Activated T-helper 2 cell treated with anti-CD3 and anti-CD28 coated beads, Interferon-gamma antibody, Interleukin-2, Interleukin-4, amounts not matched to agents 10 μg/mL and 5 μg/mL and 100 μg/mL, durations not matched to agents 14 hours and 24 hours and 36 hours (primary cell): ENCODE measurements at places on chromosomes 7 and 10.
A peak's percentile ranks its signal among the peaks of the same experiment; 100 is the strongest.

GRCh38 chr10:24382979-24383663, 174.2 kb downstream of the KIAA1217 start:
- H3K27ac ChIP-seq, result peak overlapping the region; percentile 67
- no peaks in the 10 kb centered on the region for H3K36me3 ChIP-seq
- peaks cover 15% of the 10 kb centered on the region for H3K4me1 ChIP-seq

- H3K4me3 ChIP-seq, result no peak overlapping the region
- H3K36me3 ChIP-seq, result no peaks in the 10 kb centered on the region
- no peak for DNase-seq
- no peak overlapping the region for H3K27ac ChIP-seq
Measured at GRCh38 chr10:103786020-103786419, 69.4 kb downstream of the SH3PXD2A start.

GRCh38 chr7:154842591-154842990, 160.3 kb downstream of the PAXIP1 start:
- H3K27me3 ChIP-seq, result peaks cover 4% of the 10 kb centered on the region
- no peak for DNase-seq
- H3K4me3 ChIP-seq, result no peak overlapping the region
- no peak overlapping the region for H3K27ac ChIP-seq
- H3K4me1 ChIP-seq, result no peaks in the 10 kb centered on the region

DNA sequence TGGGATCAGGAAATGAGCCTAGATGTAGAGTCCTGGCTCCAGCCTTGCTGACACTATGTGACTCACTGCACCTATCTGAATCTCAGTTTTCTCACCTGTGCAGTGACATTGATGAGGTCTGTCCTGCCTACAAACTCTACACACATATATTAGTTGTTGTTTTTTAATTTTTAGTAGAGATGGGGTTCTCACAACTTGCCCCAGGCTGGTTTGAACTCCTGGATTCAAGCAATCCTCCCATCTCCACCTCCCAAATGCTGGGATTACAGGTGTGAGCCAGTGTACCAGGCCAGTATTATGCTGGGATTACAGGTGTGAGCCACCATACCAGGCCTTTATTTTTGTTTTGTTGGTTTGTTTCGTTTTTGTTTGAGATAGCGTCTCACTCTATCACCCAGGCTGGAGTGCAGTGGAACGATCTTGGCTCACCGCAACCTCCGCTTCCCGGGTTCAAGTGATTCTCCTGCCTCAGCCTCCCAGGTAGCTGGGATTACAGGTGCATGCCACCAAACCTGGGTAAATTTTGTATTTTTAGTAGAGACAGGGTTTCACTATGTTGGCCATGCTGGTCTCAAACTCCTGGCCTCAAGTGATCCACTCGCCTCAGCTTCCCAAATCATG, 11.8 kb upstream of the DDIT4 start:
- H3K4me1 ChIP-seq, result peaks cover 45% of the 10 kb centered on the region
- H3K27ac ChIP-seq, result peak overlapping the region; percentile 97
- H3K4me3 ChIP-seq, result peak overlapping the region; percentile 82
- DNase-seq, result no peak
- no peaks in the 10 kb centered on the region for H3K27me3 ChIP-seq
- H3K36me3 ChIP-seq, result no peaks in the 10 kb centered on the region

DNA sequence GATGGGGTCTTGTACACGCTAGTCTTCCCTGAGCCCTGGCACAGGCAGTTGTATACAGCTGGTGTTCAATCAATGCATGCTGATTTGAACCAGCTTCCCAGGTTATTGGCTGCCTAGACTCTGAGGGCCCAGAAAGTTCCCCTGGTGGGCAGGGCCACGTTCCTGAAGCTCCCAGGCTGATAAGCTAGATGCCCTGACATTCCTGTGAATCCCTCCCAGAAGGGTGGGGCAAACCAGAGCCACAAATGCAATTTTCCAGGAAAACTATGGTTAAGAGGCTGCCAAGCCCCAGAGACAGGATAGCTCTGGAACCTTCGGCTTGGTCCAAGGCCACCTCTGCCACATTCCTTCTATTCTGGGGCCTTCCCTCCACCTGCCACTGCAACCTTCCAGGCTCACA, 78.2 kb downstream of the FAM53B start:
- H3K27ac ChIP-seq, result no peak overlapping the region
- no peak overlapping the region for H3K4me3 ChIP-seq
- no peaks in the 10 kb centered on the region for H3K4me1 ChIP-seq
- no peaks in the 10 kb centered on the region for H3K27me3 ChIP-seq
- H3K36me3 ChIP-seq, result peaks cover 4% of the 10 kb centered on the region

DNA sequence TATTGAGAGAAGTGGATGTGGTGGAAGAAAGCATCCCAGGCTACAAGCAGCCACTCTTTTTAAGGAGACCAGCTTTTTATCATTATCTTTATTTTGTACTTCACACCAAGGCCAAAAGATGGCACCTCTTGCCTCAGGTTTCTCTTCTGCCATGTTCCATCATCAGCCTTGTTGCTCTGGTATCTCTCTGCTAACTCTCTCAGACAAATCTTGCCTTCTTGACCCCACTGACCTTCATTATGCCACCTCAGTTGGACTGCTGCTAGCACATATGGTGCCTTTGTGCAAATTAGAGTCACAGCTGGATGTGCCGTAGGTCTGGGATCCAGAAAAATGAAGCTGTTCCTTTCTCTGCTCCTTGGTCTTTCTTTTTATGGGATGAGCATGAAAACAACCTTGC, 47.1 kb upstream of the DYNC1I1 start:
- H3K4me1 ChIP-seq, result no peaks in the 10 kb centered on the region
- no peaks in the 10 kb centered on the region for H3K27me3 ChIP-seq
- no peak for DNase-seq
- no peak overlapping the region for H3K27ac ChIP-seq
- no peaks in the 10 kb centered on the region for H3K36me3 ChIP-seq
- no peak overlapping the region for H3K4me3 ChIP-seq

- DNase-seq, result no peak
- peaks cover 8% of the 10 kb centered on the region for H3K36me3 ChIP-seq
- H3K27me3 ChIP-seq, result no peaks in the 10 kb centered on the region
- H3K4me1 ChIP-seq, result peaks cover 5% of the 10 kb centered on the region
Measured at GRCh38 chr10:24872049-24872789, 80.2 kb downstream of the PRTFDC1 start.

DNA sequence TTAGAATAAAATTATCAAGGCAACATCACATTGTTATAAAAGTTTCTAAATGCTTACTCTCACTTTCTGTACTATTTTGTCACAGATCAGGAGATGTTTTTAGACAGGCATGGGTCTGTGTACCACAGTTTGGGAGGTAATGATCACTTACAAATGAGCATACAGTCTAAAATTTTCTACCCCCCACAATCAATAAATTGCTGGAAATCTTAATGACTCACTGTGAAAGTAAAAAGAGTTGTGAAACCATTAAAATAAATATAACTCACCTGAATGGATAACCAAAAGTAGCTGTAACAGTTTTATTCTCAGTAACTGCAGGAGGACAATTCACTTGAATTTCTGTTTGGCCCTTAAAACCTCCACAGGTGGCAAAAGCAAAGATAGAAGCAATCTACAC, 13.2 kb downstream of the SYPL1 start:
- H3K36me3 ChIP-seq, result peaks cover 51% of the 10 kb centered on the region
- no peaks in the 10 kb centered on the region for H3K27me3 ChIP-seq
- peak overlapping the region; percentile 47 for H3K27ac ChIP-seq
- peaks cover 41% of the 10 kb centered on the region for H3K4me1 ChIP-seq

GRCh38 chr10:22699976-22700375, 14.4 kb downstream of the PIP4K2A start:
- no peaks in the 10 kb centered on the region for H3K27me3 ChIP-seq
- H3K4me1 ChIP-seq, result peaks cover 62% of the 10 kb centered on the region
- H3K27ac ChIP-seq, result no peak overlapping the region
- peaks cover 42% of the 10 kb centered on the region for H3K36me3 ChIP-seq

DNA sequence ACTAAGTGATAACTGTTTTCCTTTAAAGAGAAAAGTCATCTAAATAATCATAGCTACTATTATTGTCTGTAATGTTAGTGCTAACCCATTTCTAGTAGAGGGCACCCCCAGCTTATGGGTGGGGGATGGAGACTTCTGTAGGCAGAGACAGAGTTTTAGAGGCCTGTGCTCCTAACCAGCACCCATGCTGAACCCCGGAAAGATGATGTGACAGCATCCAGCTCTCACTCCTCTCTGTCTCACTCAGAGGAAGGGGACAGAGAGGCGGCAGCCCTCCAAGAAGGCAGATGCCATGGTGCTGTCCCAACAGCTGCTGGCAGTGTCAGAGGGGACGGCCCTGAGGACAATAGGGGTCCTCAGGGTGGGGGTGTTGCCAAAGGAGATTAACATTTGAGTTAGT, 74.4 kb upstream of the PRLHR start:
- no peak for DNase-seq
- no peaks in the 10 kb centered on the region for H3K4me1 ChIP-seq
- no peak overlapping the region for H3K27ac ChIP-seq
- H3K36me3 ChIP-seq, result no peaks in the 10 kb centered on the region
- peaks cover 1% of the 10 kb centered on the region for H3K27me3 ChIP-seq

GRCh38 chr7:115113776-115114175, 191.9 kb downstream of the MDFIC start:
- H3K4me1 ChIP-seq, result no peaks in the 10 kb centered on the region
- DNase-seq, result no peak
- no peak overlapping the region for H3K4me3 ChIP-seq
- H3K36me3 ChIP-seq, result no peaks in the 10 kb centered on the region
- H3K27me3 ChIP-seq, result peaks cover 15% of the 10 kb centered on the region

GRCh38 chr10:44961931-44962750, 2.5 kb downstream of the RASSF4 start:
- DNase-seq, result peak; percentile 6
- no peaks in the 10 kb centered on the region for H3K36me3 ChIP-seq
- H3K4me1 ChIP-seq, result peaks cover 23% of the 10 kb centered on the region
- H3K4me3 ChIP-seq, result no peak overlapping the region
- no peak overlapping the region for H3K27ac ChIP-seq
- H3K27me3 ChIP-seq, result no peaks in the 10 kb centered on the region
